ENCODE measurements at places on chromosomes 12 and 14.
A peak's percentile ranks its signal among the peaks of the same experiment; 100 is the strongest.

GRCh38 chr12:76266797-76267196, 81.4 kb downstream of the BBS10 start:
- no peak for DNase-seq

- peak; percentile 49 for DNase-seq
Observed at GRCh38 chr12:101773650-101774162, 34.4 kb upstream of the SYCP3 start.

DNA sequence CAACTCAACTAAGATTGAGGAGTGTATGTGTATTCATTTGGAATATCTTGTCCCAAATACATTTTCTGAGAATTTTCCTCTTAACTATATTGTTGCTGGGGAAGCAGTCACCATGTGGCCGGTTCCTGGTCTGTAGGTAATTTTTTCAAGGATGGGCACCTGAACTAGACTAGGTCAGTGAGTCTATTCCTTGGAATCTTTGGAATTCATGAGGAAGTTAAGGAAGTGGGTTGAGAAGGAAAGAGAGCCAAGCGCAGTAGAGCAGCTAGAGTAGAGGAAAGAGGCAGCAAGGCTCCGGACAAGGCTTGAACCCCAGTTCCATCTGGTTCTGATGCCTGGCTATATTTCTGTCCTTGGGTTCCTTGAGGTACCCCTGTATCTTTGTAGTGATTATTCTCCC, 183.7 kb downstream of the DACT1 start:
- DNase-seq: no peak

DNA sequence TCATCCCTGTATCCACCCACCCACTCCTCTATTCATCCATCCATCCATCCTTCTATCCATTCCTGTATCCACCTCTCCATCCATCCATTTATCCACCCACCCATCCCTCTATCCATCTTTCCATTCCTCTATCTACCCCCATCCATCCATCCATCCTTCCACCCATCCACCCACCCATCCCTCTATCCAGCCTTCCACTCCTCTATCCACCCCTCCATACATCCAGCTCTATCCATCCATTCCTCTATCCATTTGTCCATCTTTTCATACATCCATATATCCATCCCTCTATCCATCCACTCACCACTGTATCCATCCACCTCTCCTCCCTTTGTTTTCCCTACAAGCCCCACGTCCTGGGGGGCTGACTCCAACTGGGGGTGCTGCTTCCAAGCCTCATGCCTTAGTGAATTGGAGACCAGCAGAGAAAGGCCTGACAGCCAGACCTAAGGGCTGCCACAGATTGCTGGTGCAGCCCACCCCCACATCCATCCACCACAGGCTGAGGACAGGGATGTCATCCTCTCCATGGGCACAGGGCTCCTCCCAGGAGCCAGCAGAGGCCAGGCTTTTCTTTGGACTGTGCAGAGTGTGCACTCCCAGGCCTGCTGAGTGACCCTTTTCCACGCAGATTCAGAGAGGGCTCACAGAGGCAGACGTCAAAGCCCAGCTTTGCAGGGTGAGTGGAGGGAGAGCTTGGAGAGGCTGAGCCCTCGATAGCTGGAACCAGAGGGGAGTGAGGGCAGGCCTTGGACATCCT, 18.9 kb upstream of the GPR132 start:
- no peak for DNase-seq

GRCh38 chr12:53452159-53453077, 516 bp downstream of the PCBP2 start:
- peak; percentile 81 for DNase-seq

DNA sequence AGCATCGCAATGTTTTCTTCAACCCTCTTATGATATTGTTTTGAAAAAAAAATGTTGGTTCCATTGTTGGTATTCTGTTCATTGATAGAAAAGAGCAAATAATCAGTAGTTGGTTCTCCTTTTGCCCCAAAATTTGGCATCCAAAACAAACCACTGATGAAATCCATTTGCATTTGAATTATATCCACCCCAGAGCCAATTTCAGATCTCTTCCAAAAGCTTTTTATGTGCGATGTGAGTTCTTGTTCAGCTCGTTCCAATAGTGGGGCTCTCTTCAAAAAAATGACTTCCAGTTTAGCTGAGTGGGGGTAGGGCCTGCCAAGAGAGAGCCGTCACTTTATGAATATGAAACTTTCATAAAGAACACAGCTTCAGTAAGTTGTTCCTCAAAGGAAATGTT, 130.7 kb downstream of the DIO2 start:
- DNase-seq: no peak

DNA sequence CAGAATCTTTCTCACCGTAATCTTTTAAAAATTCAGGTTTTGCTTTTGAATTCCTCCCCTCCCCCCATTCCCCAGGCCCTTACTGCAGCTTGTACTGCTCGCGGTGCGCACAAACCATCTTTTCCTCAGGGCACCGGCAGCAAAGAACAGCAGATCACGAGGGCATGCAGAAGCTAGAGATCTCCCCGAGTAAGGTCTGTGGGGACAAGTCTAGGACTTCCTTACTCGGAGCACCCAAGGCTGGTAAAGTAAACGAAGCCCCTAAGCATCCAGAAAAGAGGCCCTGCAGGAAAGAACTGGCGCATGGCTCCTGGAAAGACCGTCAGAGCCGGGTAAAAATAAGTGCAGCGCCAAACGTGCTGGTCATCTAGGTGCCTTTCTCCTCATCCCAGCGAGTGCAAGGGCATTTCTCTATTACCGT, 727 bp downstream of the LDHB start:
- DNase-seq: peak; percentile 71

- no peak for DNase-seq
Observed at GRCh38 chr12:3185260-3185870, 108.2 kb downstream of the TSPAN9 start.

GRCh38 chr14:60637479-60638315, 11.6 kb downstream of the SIX1 start:
- DNase-seq: no peak

- no peak for DNase-seq
Observed at GRCh38 chr12:31922341-31923062, 36.7 kb upstream of the RESF1 start.

DNA sequence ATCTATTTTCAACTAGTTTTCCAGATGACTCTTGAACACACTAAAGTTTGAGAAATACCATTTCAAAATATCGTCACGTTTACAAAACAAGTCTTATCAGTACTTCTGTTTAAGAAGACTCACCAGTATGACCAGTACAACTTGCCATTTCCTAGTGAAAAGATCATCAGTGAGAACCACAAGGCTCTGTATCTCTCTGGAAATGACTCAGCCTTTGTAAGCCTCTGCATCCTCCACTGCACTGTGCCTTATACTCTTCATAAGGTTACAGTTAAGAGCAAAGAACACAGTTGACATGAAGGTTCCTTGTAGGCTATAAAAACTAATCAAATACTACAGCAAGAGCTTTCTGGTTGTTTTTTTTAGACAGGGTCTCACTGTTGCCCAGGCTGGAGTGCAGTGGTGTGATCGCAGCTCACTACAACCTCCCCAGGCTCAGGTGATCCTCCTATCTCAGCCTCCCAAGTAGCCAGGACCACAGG, 5.7 kb upstream of the VTI1B start:
- no peak for DNase-seq

DNA sequence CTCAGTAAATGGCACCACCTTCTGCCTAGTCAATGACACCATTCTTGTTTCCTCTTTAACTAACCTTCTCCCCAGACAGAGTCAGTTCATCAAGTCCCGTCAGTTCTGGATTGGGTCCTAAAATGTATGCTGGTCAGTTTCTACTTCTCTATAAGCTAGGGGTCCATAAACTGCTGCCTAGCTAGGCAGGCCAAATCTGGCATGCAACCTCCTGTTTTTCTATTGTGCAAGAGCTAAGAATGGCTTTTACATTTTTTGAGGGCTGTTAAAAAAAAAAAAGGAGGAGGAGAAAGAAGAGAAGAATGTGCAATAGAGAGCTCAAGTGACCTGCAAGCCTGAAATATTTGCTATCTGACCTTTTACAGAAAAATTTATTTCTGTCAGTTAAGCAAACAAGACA, 6.4 kb upstream of the TMED10 start:
- DNase-seq: no peak

DNA sequence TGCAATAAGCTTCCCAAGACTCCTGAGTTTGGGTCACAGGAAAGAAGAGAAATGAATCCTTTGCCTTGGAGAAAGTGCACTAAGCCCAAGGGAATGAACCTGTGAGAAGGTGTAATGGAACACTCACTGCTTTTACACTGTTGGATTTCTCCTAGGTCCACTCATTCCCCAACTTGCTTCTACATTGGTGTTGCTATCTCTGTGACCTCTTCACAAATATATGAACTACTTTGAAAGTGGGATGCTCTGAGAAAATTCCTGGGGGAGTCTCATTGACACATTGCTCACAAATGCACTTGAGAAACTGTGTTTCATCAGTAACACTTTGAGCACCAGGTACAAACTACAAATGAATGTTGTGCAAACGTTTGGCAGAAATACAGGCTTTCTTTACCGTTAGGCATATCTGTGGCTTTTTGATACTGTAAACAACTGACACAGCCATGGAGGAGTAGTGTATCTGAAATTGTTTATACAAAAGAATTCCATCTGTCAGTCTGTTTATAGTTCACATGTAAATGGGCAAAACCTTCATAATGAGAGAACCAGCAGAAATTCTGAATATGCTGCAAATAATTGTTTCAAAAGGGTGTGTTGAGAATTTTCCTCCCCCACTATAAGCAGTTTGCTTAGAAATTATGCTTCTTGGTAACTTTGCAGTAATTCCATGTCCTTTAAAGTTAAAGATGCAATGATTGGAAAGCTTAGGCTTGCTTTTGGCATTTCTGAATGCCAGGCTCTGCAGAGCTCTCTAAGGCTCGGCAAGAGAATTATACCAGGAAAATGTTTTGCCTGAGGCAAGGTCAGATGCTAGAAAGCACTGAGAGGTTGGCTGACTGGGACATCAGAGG, 348.5 kb upstream of the DDHD1 start:
- DNase-seq: no peak

GRCh38 chr14:75464626-75465025, 36.8 kb downstream of the JDP2 start:
- no peak for DNase-seq

DNA sequence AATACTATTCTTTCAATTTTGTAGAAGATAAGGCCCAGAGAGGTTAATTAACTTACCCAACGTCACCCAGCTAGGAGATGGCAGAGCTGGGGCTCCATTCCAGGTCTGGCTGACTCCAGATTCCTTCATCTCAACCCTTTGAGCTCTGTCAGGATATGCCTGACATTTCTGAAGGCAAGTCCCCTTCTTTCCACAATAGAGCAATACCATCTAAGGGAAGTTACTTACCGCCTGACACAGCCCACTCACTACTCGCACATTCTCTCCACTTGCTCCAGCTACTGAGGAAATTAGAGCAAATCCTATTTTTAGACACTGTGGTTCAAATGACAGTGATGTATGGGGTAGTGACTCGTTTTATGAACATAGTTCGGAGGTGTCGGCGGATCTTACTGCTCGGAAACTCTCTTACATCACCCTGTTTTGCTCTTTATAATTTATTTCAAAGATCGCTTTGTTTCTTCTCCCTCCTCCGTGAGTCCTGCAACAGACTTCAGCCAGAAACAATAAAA, 2.0 kb upstream of the WSCD2 start:
- no peak for DNase-seq

DNA sequence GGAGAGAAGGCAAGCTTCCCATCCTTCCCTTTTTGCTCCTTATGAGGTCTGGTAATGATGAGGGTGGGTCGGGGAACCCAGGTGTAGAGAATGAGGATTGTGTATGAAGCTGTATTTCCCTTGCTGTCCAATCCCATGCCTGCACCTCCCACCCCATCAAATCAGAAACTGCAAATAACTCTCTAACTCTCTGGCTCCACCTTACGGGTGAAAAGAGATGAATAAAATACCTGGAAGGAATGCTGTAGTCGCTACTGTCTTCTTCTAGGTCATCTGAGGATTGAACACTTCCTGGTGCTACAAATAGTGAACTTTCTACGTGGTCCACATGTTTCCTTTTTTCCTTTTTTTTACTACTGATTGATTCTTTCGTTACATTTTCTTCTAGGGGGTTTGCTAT, 38.9 kb upstream of the DICER1 start:
- no peak for DNase-seq

- no peak for DNase-seq
Observed at GRCh38 chr12:117444781-117445180, 83.4 kb upstream of the NOS1 start.

- DNase-seq: no peak
Observed at GRCh38 chr14:33014710-33015109, 76.0 kb downstream of the NPAS3 start.

DNA sequence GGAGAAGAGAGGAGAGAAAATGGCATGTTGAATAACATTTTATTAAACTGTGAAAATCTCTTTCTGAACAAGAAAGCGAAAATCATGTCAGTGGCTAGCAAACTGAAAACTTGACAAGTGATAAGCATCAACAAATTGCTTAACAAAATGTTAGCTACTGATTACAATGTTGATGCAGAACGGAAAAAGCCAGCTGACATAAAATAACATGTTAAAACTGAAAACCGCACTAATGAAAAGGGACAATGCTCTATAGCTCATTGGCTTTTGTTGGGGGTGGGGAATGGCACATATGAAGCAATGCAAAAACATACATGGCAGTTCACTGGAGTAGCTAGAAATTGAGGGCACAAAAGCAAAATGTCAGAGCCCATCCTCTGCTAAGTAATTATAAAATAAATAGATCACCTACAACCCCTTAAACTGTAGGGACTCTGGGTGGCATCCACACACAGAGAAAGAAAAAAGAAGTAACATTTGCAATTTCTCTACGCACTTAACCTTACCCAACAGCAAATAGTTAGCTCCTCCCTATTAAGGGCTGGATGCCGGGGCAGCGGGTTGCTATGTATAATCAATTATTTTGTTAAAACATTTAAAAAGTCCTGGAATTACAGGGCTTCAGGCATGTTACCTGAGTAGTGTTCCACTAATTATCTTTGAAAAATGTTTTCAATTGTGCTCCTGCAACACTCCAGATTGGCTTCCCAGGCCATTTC, 129.2 kb upstream of the USP15 start:
- no peak for DNase-seq

GRCh38 chr12:95614390-95614982, 63.2 kb upstream of the USP44 start:
- no peak for DNase-seq

GRCh38 chr12:51011955-51012354, 14.2 kb downstream of the SLC11A2 start:
- no peak for DNase-seq

DNA sequence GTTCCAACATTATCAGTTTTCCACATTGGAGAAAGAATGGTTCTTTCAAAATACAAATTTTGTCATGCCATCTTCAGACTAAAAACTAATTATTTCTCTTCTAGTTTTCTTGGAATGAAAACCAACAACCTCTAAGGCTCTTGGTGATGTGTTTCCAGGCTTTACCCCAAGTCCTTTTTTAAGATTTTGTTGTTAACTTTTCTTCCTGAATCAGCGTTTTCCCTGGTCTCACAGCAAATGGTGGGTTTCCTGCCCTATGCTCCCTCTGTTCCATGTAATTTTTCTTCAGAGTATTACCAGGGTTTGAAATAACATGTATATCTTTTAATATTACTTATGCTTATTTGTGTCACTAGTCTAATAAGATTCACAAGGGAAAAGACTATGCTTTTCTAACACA, 1311.9 kb downstream of the LRFN5 start:
- DNase-seq: no peak

- DNase-seq: no peak
Observed at GRCh38 chr14:36538051-36538450, 18.0 kb upstream of the NKX2-1 start.
